Skeletal muscle cell (primary cell): ENCODE measurements at places on chromosomes 1 and 21.

DNA sequence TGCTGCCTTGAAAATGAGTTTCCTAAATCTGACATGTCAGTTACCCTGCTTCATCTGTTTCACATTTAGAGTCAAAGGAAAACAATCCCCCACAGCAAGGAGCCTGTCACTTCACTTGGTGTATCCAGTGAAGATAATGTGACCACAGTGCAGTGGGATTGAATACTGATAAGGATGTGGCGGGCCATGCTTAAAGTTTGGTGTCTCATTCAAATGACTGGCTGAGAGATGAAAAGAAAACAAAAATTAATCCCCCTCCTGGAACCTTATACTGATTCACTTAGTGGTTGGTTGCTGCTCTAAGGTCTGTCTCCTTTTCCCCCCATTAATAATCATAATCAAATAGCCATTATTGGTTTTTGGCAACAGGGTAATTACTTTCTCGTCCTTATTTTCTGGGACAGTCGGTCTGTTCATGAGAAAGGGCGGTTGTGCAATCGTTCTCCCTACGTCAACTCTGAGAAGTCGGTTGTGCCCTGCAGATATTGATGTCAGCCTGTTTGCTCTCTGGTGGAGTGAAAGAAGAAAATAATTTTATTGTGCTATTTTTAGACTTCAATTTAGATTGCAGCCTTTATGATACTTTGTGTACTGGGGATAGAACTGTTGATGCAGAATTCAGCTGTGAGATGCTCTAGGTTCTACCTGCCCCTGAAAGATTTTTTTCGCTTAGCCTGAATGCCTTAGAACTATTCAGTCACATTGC, 360.2 kb downstream of the DISC1 start:
- no peak for DNase-seq

DNA sequence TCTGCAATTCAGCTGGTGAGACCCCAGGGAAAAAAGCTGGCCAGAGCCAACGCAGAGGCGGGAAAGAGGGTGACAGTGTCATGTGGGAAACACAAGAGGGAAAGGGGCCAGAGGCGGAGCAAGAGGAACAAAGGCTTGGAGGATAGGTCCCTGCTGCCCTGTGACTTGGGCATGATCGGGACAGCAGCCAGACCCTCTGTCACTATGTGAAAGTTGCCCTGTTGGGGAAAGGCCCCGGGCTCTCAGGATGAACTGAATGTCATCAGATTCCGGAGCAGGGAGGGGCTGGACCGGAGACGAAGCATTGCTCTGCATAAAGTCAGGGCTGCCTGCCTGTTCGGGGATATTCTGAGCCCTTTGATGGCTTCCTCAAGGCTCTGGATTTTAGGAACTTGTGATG, 5.7 kb upstream of the ELF3 start:
- DNase-seq: no peak

GRCh38 chr1:169427081-169427641, at the start of gene CCDC181:
Gene CCDC181, minus strand, starts transcription at chr1:169427474. Its CDS starts 2,547 bp downstream, at chr1:169424927.
- peak; percentile 29 for DNase-seq

DNA sequence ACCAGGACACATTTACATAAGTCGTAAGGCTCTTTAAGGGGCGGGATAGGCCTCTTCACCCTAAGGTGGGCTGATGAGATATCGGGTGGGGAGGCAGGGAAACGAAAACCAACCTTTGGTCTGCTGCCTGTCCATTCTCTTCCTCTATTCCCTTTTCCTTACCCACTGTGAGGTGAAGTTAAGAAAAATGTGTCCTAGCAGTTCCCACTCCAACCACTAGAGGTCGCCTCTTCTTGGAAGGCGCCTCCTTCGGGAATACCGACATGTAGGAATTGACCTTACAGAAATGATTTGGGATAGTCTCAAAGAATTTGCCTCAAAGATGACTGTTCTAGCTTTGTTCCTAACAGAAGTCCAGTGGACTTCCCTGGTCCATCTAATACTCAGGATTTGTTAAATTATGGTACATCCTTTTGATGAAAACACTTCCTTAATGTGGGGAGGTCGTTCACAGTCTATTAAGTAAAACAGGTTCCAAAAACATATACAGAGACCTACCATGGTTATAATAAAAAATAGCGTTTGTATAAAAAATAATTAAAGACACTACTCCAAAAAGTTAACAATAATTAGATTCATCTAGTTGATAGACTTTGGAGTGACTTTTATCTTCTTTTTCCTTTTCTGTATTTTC, 14.1 kb downstream of the AZIN2 start:
- peak; percentile 32 for DNase-seq

GRCh38 chr1:168320800-168321450, 40.2 kb downstream of the TBX19 start:
- peak; percentile 75 for DNase-seq

GRCh38 chr1:101080859-101081258, 55.3 kb upstream of the DPH5 start:
- DNase-seq: no peak

GRCh38 chr1:179228783-179229213, 679 bp downstream of the ABL2 start:
- no peak for DNase-seq

GRCh38 chr21:35625576-35625975, 434.8 kb downstream of the SETD4 start:
- DNase-seq: no peak

GRCh38 chr1:172967936-172968335, 82.8 kb downstream of the TNFSF18 start:
- DNase-seq: no peak

DNA sequence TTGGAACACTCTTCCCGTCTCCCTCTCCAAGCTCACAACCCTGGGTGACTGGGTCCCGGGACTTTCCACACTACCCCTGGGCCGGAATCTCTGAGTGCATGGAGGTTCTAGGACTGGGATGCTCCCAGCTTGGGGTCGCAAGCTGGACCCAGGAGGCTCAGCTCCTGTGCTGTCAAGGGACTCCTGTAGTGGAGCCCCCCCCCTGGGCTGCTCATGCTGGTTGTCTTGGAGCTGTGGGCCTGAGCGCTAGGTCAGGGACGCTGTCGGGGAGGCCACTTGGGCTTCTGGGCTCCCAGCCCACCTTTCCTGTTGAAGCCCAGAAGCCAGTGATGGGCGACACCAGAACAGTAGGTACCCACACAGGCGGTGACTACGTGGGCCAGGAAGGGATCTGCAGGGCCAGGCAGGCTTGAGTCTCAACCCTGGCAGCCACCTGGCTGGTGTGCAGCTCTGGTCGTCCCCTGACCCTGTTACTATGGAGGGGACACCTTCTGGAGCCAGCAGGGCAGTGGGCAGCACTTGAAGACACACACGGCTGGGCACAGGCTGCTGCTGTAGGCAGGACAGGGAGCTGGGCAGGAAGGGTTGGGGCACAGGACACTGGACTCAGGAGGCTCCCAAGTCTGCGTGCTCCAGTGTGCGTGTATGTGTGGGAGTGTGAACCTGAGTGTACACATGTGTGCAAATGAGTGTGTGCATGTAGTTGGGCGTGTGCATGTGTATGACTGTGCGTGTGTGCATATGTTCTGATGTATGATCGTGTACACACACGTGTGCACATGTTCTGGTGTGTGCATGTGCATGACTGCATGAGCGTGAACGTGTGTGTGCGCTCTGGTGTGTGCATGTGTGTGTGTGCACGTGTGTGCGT, 3.0 kb downstream of the MMEL1 start:
- DNase-seq: no peak

DNA sequence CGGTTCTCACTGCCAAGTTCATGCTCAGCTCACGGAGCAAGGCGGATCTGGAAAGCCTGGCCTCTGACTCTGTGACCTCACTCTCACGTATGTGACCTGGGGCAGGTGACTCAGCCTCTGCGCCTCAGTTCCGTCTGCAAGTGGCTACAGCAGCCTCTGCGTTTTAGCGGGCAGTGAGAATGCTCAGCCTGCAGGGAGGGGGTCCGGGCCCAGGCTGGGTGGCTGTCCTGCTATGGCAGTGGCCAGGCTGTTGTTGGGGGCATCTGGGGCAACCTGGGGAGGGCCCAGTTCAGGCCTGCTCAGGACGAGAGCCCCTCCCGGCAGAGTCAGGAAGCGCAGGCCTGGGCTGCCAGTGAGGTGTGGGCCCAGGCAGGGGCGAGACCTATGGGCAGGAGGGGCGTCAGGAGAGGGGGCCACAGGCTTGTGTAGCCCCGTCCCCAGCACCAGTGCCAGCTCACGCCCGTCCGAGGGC, 27.9 kb downstream of the ARHGEF16 start:
- DNase-seq: no peak

DNA sequence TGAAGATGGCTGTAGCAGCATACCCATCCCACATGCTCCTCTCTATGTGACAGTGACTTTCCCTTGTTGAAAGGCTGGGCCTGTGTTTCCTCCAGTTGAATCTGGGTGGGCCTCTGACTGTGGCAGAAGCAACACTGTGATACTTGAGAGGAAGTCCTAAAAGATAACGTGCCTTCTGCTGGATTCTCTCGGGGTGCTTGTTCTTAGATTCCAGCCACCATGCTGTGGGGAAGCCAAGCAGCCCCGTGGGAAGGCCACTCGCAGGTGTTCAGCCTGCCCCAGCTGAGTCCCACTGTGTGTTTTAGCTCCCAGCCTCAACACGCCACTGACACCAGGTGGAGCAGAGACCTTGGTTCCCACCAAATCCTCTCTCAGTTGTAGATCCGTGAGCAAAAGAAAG, 31.5 kb downstream of the TRAPPC10 start:
- DNase-seq: no peak

GRCh38 chr1:53878492-53879105, 11.0 kb downstream of the YIPF1 start:
- peak; percentile 21 for DNase-seq

DNA sequence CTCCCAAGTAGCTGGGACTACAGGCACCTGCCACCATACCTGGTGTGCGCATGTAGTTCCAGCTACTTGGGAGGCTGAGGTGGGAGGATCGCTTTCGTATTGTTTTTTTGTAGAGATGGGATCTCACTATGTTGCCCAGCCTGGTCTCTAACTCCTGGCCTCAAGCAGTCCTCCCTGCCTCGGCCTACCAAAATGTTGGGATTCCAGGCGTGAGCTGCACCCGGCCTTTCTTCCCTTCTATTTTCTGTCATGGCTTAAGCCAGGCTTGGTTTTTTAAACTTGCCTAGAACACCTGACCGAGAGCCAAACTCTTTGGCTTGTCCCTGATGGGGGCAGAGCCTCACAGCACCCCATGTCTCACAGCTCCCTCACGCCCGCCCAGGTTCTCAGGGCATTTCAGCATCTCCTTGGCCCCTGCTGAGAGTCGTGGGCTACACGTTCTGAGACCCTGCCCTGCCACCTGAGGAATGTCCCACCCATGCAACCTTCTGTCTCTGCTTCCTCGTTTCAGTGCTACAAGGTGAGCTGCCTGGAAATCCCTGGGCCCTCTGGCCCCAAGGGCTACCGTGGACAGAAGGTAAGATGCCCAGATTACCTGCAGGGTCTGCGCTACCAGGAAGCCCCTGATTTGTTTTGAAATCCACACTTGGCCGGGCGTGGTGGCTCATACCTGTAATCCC, 15.7 kb downstream of the COL6A2 start:
- DNase-seq: no peak

DNA sequence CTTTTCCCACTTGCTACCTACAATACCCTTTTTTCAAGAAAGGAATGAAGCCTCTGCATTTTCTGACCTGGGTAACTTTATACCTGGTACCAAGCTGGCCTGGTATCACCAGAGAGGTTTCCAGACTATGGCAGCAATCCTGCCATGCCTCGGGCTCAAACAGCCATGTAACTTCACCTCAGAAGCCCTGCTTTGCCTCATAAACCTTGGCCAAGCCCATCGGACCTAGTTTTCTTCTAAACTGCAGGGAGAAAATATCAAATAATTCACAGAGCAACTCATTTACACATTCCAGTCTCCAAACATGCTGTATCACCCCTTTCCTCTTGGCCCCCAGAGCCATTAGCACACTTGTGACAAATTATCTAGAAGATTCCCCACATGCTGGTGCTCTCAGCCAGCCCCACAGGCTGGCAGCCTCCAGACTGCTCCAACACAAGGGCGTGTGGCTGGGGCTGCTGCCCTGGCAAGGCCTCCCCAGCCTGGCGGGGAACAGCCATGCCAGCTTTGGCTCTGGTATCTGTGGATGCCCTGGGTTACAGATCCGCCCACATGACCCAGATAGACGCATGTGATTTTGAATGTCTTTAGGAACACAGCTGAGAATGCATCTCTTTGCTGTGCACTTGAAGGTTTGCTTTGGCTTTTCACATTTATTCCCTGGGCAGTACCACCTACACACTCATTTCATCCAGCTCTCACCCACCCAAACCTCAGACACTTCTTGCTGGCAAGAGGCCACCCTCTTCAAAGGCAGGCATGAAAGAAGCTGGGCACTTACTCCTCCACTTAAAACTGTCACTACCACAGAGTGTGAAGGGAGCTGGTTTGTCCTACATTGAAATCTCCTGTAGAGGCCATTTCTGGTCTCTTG, 70.0 kb upstream of the BCAR3 start:
- no peak for DNase-seq

DNA sequence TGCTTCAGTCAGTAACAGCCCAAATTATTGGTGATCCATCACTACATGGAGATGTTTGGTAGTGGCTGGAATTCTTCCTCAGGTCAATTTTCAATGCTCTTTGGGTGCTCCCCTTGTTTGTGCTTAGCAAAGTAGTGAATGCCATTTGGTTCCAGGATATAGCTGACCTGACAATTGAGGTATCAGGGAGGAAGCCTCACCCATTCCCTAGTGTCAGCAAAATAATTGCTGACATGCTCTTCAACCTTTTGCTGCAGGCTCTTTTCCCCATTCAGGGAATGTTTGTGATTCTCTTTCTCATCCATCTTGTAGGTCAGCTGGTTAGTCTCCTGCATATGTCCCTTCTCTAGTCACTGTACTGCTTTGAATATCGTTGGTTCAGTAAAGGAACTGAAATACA, 7.1 kb upstream of the OR10K1 start:
- no peak for DNase-seq

GRCh38 chr1:20329793-20330542, 39.3 kb downstream of the VWA5B1 start:
- DNase-seq: no peak

GRCh38 chr1:219189021-219189824, 15.5 kb downstream of the LYPLAL1 start:
- peak; percentile 28 for DNase-seq

DNA sequence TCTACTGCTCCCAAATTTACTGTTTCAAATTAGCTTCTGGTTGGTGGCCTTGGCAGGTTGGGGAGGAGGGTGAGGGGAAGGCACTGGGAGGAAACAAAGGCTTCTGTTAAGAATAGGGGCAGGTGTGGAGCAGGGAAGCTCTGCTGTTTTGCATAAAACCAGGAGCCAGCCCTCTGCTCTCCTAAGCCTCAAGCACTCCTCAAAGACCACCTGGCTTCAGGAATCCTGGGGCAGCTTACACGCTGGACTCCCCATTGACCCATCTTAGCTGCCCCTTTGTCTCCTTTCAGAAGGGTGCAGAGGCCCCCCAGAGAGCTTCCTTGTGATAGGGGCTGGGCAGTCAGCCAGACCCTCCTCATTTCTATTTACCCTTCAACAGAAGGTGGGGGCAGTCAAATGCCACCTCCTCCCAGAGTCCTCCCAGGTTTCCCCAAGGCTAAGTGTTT, 11.5 kb upstream of the DHRS3 start:
- DNase-seq: no peak

- DNase-seq: no peak
Measured at GRCh38 chr21:18204931-18205330, 39.7 kb upstream of the CHODL start.

GRCh38 chr1:2977886-2978611, 43.2 kb upstream of the ACTRT2 start:
- DNase-seq: no peak

GRCh38 chr1:10309243-10310011, 89.4 kb upstream of the PGD start:
- no peak for DNase-seq

- DNase-seq: no peak
Measured at GRCh38 chr1:224669403-224669802, 53.3 kb downstream of the CNIH3 start.
